ENCODE measurements at places on chromosomes 4 and X.

DNA sequence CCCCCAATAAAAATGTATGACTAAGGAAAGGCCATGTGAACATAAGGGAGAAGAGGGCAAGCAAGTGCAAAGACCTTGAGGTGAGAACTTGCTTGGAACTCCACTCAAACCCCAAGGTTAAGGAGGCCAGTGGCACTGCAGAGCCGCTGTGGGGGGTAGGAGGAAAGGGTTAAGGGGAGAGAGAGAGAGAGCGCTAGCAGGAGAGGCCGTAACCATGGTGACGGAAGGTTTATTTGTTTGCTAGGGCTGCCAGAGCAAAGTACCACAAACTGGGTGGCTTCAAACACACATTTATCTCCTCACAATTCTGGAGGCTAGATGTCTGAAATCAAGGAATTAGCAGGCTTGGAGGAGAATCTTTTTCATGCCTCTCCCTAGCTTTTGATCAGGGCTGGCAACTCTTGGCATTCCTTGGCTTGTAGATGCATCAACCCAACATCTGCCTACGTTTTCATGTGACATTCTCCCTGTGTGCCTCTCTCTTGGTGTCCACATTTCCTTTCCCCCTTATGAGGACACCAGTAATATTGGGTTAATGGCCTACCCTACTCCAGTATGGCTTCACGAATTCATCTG is 35.2 kb downstream of the SMIM20 start:
- no peak for DNase-seq

GRCh38 chrX:120299928-120300327 is 11.3 kb downstream of the TMEM255A start:
- DNase-seq = no peak

DNA sequence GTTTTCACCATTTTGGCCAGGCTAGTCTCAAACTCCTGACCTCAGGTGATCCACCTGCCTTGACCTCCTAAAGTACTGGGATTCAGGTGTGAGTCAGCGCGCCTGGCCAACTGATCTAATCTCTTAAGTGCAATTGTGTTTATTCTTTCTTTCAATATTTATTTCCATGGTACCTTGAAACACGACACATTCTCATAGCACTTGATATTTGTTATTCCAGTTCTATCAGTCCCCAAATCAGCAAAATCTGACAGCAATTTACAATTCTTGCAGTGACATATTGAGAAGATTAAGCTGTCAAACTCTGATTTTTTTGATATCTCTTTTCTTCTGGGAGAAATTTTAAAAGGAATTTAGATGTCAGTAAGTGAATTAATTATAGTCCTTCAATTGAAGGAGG is 218.1 kb upstream of the FAT4 start:
- no peak for DNase-seq

- DNase-seq = no peak
These were observed 47.0 kb downstream of the BEND2 start for GRCh38 chrX:18173494-18174180.

DNA sequence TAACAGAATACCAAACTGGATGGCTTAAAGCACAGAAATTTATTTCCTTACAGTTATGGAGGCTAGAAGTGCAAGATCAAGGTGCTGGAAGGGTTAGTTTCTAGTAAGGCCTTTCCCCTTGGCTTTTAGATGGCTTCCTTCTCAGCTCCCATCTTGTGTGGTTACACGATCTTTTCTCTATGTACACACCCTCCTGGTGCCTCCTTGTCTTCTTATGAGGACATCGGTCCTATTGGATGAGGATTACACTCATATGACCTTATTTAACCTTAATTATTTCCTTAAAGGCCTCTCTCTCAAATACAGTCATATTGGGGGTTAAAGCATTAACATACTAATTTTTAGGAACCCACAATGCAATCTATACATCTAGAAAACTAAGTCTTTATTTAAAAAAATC is 787.9 kb upstream of the GALNTL6 start:
- DNase-seq = no peak

DNA sequence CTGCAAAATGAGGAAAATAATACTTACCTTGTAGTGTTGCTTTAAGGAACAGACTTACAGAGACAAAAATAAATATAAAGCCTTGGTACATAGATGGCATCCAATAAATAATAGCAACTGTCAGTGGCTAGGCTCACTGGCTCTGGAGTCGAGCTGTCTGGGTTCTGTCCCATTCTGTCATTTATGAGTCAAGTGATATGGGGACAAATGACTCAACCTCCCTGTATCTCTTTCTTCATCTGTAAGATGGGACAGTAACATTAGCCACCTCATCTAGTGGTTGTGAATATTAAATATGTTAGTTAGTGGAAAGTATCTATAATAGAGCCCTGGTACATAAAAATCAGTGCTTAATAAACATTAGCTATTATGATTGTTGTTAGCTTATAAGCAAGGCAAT is 16.7 kb upstream of the GATB start:
- DNase-seq = no peak

GRCh38 chr4:98659106-98659592 is 738 bp upstream of the TSPAN5 start:
- DNase-seq = no peak

DNA sequence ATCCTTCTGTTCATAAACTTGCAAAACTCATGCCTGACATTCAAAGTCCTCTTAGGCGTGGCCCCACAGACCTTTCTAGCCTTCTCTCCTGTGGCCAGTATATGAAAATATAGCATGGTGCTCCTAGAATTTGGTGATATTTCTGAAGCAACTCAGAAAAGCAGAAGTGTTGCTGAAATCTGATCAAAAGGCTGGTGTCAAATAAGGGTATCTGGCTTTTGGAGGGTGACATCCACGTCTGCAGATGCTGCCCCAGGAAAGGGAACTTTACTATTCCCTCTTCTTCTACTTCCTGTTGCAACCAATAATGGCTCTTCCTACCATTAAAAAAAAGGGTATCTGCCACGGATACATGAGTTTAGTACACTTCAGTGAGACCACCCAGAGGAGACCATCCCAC is 83.9 kb upstream of the RPS6KA3 start:
- DNase-seq = no peak

- no peak for DNase-seq
These were observed 1.8 kb downstream of the CCDC22 start for GRCh38 chrX:49237060-49237459.

DNA sequence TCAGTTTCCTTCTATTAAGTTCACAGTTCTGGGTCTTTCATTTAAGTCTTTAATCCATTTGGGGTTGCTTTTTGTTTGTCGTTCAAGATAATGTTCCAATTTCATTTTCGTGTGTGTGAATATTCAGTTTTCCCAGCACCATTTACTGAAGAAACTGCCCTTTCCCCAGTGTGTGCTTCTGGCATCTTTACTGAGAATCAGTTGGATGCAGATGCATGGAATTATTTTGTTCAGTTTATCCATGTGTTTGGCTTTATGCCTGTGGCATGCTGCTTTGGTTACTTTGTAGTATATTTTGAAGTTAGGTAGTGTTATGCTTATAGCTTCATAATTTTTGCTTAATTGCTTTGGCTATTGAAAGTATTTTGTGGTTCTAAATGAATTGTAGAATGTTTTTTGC is 163.8 kb upstream of the HDX start:
- DNase-seq = no peak

GRCh38 chrX:112760697-112761096 is 79.9 kb downstream of the AMOT start:
- DNase-seq = no peak

- DNase-seq = no peak
These were observed 119.2 kb downstream of the RAPGEF2 start for GRCh38 chr4:159222043-159222552.

DNA sequence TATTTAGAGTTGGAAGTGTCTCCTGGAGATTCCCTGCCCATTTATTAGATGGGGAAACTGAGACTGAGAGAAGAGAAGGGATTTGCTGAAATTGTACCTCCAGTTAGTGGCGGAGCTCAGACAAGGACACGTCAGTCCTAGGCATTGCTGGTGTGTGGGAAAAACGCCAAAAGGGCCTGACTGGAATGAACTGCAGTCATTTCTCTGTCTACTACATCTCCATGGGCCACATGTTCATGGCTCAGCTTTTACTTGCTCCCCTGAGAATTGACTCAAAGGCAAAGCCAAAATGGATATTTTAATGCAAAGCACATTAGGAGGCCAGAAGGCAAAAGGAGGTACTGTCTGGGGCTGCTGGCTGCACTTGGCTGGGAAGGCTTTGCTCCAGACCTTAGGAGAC is 3.9 kb downstream of the TFDP3 start:
- no peak for DNase-seq

GRCh38 chr4:107615809-107616208 is 104.2 kb downstream of the PAPSS1 start:
- DNase-seq = no peak

DNA sequence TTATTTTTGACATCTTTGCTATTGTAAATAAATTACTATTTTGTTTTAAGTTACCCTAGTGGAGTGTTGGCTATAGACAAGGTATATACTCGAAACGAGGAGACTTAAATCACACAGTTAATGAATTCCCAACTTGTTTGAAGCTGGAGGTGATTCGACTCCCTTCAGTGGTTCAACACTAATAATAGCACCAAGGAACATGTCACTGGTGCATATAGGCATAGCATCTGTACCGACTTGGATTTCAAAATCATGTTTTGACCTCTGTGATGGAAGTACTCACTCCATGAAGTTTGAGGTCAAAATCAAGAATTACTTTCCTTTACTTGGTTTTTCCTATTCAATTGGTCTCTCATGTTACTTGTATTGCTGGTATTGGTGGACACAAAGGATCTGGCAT is 66.5 kb downstream of the ZFX start:
- no peak for DNase-seq

- DNase-seq = no peak
These were observed 426.3 kb upstream of the FAM241A start for GRCh38 chr4:111718763-111719559.

DNA sequence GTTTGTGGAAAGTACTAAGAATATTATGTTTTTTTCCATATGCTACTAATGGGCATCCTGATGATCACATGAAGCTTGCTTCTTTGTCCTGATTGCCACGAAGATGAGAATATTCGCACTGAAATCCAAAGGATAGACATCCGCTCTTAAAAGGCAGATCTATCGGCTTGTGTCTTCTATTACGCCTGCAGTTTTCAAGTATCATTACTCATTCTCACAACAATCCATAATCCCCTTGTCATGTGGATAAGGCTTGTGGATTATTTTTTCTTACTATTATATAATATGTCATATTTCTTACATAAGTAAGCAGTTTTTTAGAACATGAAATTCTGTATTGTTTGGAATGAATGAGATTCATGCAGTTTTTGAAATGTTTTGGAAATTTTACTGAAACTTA is 62.8 kb downstream of the KCNIP4 start:
- no peak for DNase-seq

- DNase-seq = no peak
These were observed 70.8 kb downstream of the NPNT start for GRCh38 chr4:105966051-105966450.

DNA sequence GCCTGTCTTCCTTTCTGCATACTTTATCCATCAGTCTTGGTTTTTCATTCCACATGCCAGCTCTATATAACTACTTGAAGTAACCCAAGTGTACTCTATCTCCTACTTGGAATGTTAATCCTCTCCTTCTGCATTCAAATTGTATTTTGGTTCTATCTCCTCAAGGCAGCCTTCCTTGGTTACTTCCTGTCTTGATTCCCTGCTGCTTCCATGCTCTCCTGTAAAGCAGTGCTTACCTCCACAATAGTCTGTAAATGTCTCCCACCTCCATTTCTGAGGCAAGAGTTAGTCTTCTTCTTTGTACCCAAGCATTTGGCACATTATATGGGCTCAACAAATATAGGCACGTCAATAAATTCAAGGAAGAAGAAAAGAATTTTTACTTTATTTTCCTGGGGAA is 298.4 kb downstream of the ARHGAP24 start:
- DNase-seq = no peak

DNA sequence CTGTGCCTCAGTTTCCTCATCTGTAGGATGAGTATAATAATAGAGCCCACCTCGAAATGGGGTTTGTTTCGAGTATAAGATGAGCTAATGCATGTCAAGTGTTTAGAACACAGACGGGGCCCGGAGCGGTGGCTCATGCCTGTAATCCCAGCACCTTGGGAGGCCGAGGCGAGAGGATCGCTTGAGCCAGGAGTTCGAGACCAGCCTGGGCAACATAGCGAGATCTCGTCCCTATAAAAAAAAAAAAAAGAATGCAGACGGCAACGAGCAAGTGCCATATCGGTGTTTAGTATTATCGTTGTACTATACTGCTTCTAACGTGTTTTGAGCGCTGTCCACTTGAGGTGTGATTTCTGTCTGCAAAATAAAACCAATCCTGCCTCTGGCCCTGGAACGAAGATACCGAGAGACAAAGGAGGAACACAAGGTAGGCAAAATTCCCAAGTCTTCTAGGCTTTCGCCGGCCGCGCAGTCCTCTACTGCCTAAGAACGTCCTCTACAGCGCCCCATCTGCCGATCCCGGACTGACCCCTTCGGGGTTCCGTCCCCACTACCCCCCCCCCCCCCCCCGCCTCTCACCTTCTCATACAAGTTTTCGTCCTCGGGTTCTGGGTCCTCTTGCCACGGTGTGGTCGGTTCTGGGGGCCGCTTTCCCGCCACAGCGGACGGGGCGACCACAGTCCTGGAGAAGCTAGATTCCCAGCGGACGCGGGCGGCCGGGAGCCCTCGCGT is 442 bp downstream of the NDUFB11 start:
- DNase-seq = peak; percentile 19

- DNase-seq = no peak
These were observed 48.6 kb downstream of the CDS1 start for GRCh38 chr4:84631573-84631972.

DNA sequence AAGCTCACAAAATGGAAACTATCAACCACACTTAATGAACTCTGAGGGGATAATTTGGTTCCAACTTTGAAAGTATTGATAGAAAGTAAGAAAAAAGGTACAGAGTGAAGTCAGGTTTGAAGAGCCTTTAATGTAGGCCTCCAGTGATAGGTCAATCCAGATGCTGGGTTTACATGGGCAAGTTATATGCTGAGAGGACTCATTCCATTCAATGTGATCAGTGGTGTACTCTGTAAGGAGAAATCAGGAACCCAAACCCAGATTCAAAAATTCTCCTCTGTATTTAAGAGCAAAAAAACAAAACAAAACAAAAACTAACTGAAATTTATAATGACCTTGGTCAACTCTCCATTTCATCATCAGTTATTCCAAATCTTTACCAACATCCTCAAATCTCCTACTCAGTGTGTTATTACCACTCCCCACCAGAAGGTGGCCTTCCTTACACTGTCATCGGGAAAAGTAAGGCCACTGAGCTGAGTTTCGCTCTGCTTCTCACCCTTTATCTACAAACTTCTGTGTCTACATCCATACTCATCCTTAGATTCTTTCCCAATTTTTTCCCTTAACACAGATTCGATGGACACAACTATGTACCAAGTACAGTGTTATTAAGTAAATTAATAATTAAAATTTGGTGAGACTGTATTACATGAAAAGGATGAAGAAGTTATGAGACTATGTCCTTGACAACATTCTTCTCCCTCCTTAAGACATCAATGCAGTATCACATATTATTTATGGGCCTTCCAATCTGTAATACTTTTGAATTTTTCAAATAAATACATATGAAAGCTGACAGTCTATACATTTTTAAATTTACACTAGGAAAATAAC is 88.3 kb downstream of the ZAR1 start:
- DNase-seq = peak; percentile 63
